NCI-H460 (cell line): ENCODE measurements at places on chromosomes 13 and 19. TPM values are rescaled to one million over a fixed set of nuclear protein-coding genes. Genes with fewer than 3 reads are reported as not detected.

DNA sequence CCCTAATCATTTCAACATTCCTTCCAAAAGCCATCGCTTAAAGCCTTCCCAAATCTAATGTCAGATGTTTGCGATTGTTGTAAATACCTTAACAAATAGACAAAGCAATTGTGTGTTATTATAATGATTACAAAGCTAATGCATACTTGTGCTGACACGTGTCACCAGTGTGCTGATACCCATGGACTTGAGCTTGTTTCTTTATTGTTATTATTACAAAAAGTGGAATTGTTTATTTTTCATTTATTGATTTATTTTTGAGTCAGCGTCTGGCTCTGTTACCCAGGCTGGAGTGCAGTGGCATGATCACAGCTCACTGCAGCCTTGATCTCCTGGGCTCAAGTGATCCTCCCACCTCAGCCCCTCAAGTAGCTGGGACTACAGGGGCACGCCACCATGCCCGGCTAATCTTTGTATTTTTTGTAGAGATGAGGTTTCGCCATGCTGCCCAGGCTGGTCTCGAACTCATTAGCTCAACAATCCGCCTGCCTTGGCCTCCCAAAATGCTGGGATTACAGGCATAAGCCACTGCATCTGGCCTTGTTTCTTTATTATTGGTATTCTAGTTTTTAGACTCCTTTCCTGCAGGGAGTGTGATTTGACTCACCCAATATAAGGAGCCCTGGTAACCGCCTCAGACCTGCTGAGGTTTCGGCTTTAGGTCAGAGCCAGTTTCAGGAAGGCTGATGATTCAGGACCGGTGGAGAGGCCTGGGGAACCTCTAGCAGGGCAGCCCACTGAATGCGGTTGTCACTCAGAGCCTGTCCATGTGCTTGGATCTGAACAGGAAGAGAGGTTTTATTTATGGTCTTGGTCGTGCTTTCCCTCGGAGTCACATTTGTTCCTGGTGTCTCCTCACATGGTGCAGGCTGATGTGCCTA is 2.1 kb upstream of the FBXO17 start:
- no peak for DNase-seq

DNA sequence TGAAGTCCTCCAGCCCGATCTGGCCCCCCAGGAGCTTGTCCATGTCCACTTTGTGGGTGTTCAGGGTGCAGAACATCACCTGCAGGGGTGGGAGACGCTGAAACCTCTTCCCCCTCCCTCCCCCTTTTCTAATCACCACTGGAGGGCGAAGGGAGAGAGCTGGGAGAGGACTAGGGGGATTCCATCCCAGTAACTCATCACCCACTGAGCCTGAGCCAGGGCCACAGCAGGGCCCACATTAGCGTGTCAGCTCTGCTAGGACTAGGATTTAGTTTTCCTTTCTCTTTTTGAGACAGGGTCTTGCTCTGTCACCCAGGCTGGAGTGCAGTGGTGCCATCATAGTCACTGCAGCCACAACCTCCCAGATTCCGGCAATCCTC is 5.5 kb upstream of the PTGER1 start:
- no peak for DNase-seq

DNA sequence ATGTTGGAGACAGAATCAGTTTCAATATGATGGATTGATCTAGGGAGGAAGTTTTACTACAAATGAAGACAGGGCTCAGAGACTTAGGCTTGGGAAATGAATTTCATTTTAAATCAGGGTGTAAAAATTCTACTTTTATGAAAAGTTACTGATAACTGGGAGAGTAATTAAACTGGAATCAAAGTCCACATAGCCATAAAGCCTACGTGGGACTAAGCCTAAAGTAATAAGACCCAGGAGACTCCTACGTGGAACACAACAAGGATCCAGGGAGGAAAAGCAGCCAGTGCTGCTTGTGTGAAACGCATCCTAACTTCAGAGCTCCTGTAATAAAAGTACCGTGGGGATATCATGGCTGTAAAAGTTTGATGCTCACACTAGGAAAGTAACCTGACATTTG is 152.0 kb upstream of the MYO16 start:
- DNase-seq, result no peak

- no peak for DNase-seq
Measured at GRCh38 chr19:42278452-42279154, 9.6 kb downstream of the CIC start.

DNA sequence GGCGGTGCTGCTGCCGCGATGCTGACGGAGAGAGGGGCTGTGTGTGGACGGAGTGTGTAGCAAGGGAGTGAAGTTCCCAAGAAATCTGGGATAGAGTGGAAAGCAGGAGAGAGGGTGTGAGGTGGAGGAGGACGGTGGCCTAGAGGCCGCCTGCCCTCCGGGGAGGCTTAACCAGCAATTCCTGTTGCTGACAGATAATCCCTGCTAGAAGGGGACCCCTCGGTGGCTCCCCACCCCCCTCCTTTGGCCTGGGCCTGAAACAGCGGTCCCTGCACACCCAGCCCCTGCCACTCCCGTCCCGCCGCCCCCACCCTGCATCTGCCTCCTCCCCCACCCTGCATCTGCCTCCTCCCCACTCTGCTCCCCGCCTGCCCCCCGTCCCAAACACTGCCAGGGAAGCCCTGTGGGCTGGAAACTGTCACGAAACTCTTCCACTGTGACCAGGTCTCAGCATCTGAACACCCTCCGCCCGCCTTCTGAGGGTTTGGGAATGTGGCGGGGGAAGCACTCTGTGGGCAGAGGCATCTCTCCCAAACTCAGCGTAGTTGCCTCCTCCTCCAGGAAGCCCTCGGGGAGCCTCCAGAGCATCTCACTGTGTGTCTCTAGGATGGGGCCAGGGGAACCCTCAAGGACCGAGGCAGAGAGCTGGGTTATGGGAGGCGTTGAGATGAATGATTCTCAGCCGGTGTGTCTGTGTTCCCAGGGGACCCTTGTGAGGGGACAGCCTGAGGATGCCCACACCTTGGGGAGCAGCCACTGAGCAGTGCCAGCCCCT is 17.1 kb upstream of the MATK start:
- DNase-seq, result no peak

GRCh38 chr19:34507414-34508067 is 26.0 kb downstream of the WTIP start:
- no peak for DNase-seq

DNA sequence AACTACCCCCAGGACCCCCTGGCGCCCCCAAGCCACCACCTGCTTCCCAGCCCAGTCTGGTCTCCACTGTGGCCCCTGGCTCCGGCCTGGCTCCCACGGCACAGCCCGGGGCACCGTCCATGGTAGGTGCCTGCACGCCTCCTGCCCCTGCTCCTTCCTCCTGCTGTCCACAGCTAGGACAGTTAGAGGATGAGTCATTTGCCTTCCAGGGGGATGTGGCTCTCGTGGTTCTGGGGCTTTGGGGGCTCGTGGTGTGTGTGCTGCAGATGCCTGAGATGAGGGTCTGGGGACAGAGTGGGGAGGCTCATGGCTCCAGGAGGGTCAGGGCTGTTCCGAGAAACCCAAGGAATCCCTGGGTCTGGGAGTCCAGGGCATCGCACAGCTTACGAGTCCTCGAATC is 12.7 kb downstream of the MED25 start:
- no peak for DNase-seq

GRCh38 chr19:57263244-57263741 is 17.0 kb upstream of the ZNF460 start:
- no peak for DNase-seq

DNA sequence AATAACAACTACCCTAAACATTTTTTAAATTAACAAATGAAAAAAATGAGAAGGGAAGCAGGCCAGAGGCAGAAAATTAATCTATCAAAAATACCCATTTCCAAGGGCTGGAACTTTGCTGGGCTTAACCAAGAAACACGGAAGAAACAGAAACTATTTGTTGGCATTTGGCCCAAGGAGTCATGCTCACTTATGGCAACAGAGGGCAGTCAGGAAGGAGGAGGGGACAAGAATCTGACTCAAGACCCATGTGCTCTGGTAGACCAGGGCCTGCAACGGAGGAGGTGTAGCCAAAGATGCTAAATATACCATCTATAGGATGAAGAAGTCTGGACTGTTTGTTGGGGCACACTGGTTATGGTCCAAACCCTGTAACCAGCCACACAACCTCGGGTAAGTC is 496.7 kb downstream of the COG6 start:
- DNase-seq, result no peak

- DNase-seq, result no peak
Measured at GRCh38 chr19:14059652-14060155, 2.2 kb downstream of the PALM3 start.

GRCh38 chr13:71309905-71310304 is 557.1 kb downstream of the DACH1 start:
- no peak for DNase-seq

GRCh38 chr19:2337329-2337707 is 8.8 kb downstream of the SPPL2B start:
- DNase-seq, result no peak

GRCh38 chr13:73303851-73304250 is 245.0 kb downstream of the KLF5 start:
- no peak for DNase-seq

DNA sequence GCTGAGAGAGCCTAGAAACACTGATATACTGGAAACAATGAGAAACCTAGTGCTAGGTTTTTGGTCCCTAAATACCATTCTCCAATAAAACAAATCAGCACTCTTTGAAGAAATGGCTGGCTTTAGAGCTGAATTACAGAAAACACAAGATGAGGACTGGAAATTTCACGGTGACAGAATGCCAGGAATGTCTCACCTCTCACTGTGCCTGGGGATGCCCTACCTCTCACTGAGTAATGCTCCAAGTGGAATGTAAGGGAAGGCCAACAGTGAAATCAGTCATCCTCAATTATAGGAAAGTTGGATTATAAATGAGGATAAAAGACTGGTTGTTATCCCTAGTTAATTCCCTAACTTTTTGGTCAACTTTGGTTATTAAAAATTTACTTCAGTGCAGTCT is 259.0 kb downstream of the NALCN start:
- peak; percentile 23 for DNase-seq

DNA sequence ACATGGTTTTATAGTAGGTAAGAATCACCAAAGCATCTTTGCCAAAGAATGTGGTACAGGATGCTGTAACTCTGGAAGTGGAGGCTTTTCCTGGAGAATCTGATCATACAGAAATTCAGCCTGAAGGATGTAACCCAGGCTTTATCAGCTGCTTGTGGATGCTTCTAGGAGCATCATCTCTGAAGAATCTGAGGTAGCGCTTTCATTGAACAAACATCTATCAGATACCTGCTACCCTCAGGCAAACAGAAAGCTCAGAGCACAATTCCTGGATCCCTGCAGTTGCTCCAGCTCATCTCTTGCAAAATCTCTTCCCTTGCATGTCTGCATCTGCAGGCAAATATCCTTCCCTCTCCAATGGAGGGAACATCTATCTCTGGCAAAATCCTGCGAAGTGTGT is 9.3 kb downstream of the FAM124A start:
- DNase-seq, result no peak

- DNase-seq, result no peak
Measured at GRCh38 chr13:43802511-43802910, 15.7 kb upstream of the ENOX1 start.

GRCh38 chr19:14135985-14136508 is 342 bp downstream of the ASF1B start:
- DNase-seq, result no peak

GRCh38 chr19:15701757-15702533 is 25.9 kb upstream of the OR10H2 start:
- DNase-seq, result no peak

GRCh38 chr19:14495672-14496028 is 277 bp downstream of the GIPC1 start:
- no peak for DNase-seq

- DNase-seq, result no peak
Measured at GRCh38 chr13:77042566-77043177, 15.7 kb upstream of the FBXL3 start.

- DNase-seq, result no peak
Measured at GRCh38 chr19:21751384-21751783, 16.0 kb downstream of the ZNF100 start.

GRCh38 chr19:56155124-56155687 is 14.1 kb downstream of the ZNF444 start:
- DNase-seq, result peak; percentile 28

GRCh38 chr19:28465371-28466086 is 747.4 kb downstream of the UQCRFS1 start:
- no peak for DNase-seq

DNA sequence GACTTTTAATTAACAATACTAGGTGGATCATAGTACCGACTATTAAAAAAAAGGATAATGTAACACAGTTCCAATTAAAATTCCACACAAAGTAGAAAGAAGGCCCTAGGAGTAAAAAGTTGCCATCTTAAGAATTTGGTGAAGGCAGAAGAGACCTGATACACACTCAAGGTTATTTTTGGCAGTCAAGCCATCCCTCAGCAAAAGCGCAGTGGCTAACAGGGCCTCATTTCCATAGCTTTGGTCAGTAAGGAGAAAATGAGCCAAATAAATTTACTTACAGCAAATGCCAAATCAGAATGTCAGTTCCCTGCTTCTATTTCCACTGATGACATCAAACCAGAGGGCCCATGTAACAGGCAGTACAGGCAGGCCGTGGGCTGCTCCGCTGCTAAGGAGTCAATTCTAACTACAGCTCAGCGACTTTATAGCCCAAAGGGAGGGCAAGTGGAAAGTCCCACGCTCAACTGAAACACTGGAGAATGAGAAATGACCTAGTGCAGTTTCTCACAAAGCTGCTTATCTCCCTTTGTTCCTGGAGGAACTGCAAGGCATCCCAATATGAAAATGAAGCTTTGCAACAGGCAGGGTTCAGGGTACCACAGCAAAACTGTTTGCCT is 6.3 kb downstream of the ARGLU1 start:
- no peak for DNase-seq

- DNase-seq, result no peak
Measured at GRCh38 chr13:34826432-34826831, 115.6 kb upstream of the NBEA start.

DNA sequence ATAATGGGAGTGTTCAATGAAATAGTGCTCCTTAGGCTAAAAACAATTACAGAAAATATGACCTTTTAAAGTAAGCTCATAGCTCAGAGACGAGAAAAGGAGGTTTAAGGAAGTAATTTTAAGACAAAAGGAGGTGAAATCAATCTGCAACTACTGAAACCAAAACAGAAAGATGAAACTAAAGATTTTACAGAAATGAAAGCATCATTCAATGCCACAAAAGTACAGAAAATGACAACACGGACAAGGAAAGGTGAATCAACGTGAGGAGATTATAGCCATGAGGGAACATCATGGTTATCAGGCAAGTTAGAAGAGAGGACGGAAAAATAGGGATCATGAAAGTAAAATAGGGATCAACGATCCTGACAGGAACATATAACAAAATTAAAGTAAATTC is 745.2 kb downstream of the PCDH17 start:
- DNase-seq, result no peak

PRSS57 gene
- total RNA-seq, result not detected in 2 replicates

ZNF582 gene
- 0.49 and 0.94 TPM in 2 replicates for total RNA-seq

ZNF524 gene
- total RNA-seq, result 15.9 and 16.5 TPM in 2 replicates

NLRP11 gene
- not detected in 2 replicates for total RNA-seq

SCAF1 gene
- total RNA-seq, result 8.3 and 12.3 TPM in 2 replicates

SHISA7 gene
- total RNA-seq, result not detected in 2 replicates

TEX26 gene
- not detected in 2 replicates for total RNA-seq

LYPD3 gene
- 0.05 and 0.29 TPM in 2 replicates for total RNA-seq

MEF2B gene
- 0.32 and 0.59 TPM in 2 replicates for total RNA-seq

C19orf85 gene
- not detected in 2 replicates for total RNA-seq

DIAPH3 gene
- total RNA-seq, result 11.2 and 11.6 TPM in 2 replicates

PTPRH gene
- total RNA-seq, result 31.9 and 34.0 TPM in 2 replicates

FGF9 gene
- not detected in 2 replicates for total RNA-seq

ZNF177 gene
- 3.7 and 5.7 TPM in 2 replicates for total RNA-seq

KLK7 gene
- total RNA-seq, result not detected in 2 replicates

CNN1 gene
- total RNA-seq, result not detected in 2 replicates

MVB12A gene
- total RNA-seq, result 54.7 and 74.6 TPM in 2 replicates
